ENCODE measurements at places on chromosomes 7 and 10. TPM values are rescaled to one million over a fixed set of nuclear protein-coding genes. Genes with fewer than 3 reads are reported as not detected.

DNA sequence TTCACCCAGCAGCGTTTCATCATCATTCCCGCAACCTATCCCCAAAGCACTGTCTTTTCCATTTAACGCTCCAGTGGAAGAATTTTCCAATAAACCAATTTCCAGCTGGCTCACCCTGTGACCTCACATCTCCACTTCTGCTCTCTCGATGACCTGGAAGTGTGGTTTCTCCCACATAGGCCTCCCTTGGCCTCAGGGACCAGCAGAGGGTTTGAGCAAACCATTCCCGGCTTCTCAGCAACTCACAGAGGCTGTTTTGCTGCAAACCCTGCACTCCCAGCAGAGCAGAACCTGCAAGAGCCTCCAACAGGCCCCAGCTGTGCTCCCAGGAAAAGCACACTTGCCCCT, 523.0 kb upstream of the FOXK1 start:
- H3K36me3 ChIP-seq, result no peaks in the 10 kb centered on the region
- no peak for DNase-seq
- peaks cover 31% of the 10 kb centered on the region for H3K4me1 ChIP-seq
- H3K27ac ChIP-seq, result peak overlapping the region; percentile 38

SPDYE2B gene
- total RNA-seq, result not detected

DNA sequence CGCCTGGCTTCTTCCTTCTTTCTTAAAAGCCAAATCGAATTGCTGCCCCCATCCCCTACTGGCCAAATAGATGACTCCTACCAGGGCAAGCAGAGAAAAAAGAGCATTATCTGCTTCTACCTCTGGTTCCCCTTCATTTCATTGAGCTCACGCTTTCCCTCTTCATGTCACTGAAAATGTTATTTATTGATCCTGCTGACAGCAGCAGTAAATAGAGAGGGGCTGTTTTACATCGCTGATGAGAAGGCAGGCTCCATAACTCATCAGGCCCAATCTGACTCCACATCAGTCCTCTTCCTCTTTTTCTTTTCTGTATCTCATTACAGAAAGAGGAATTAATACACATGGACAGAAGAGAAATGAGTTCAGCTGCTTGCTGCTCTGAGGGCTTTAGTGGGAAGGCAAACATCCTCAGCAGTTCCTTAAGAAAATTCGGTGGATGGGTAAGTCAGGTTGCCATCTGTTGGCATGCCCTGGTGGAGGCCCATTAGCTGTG, 904.1 kb downstream of the KCNMA1 start:
- H3K4me3 ChIP-seq, result no peak overlapping the region
- no peak for DNase-seq
- H3K36me3 ChIP-seq, result no peaks in the 10 kb centered on the region
- H3K4me1 ChIP-seq, result no peaks in the 10 kb centered on the region
- no peaks in the 10 kb centered on the region for H3K27me3 ChIP-seq

DNA sequence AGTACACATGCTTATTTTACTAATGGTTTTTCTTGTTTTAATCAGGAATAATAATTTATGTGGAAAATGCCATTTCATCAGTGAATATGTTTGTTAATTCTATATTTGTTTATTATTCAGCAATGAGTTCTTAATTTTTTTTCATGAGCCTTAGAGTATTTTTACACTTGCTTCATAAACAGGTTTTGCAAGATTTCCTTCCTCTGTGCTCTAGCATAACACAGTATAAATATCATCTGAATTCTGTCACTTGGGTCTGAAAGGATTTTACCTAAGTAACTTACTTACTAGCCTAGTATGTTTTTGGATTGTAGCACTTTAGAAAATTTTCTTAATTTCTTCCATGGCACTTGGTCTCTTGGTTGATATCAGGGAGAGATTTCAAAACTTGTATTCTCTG, 45.8 kb downstream of the GLCCI1 start:
- no peaks in the 10 kb centered on the region for H3K36me3 ChIP-seq
- H3K27me3 ChIP-seq, result no peaks in the 10 kb centered on the region
- H3K27ac ChIP-seq, result no peak overlapping the region
- no peak overlapping the region for H3K4me3 ChIP-seq

GRCh38 chr7:42226354-42226941, 10.6 kb downstream of the GLI3 start:
- H3K27ac ChIP-seq, result no peak overlapping the region
- H3K4me3 ChIP-seq, result no peak overlapping the region
- DNase-seq, result no peak

DNA sequence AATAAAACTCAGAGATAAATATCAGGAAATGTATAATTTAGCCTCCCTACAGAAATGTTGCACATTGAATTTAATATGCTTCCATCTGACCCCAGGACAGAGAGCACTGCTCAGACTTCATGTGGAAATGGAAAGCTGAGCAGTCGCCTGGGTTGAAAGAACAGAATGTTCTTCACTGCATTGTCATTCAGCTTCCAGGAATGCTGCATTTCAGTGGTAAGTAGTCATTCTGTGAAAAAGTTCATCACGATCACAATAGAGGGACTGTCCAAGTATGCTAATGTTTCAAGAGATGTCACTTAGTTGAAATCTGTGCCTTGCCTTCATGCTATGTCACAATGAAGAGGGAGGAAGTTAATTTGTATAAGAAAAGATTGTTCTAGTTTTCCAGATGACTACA, 147.3 kb downstream of the NRCAM start:
- H3K4me3 ChIP-seq, result no peak overlapping the region
- H3K36me3 ChIP-seq, result no peaks in the 10 kb centered on the region
- no peak for DNase-seq
- H3K4me1 ChIP-seq, result peaks cover 4% of the 10 kb centered on the region

DNA sequence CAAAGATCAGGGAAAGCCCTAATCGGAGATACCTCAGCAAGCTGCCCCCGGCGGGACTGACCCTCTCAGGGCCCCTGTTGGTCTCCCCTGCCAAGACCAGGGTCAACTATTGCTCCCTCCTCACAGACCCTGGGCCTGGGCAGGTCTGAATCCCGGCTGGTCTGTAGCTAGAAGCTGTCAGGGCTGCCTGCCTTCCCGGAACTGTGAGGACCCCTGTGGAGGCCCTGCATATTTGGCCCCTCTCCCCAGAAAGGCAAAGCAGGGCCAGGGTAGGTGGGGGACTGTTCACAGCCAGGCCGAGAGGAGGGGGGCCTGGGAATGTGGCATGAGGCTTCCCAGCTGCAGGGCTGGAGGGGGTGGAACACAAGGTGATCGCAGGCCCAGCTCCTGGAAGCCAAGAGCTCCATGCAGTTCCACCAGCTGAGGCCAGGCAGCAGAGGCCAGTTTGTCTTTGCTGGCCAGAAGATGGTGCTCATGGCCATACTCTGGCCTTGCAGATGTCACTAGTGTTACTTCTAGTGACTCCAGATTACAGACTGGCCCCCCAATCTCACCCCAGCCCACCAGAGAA, 24.1 kb downstream of the TBATA start:
- H3K4me3 ChIP-seq, result no peak overlapping the region
- no peaks in the 10 kb centered on the region for H3K4me1 ChIP-seq
- H3K27ac ChIP-seq, result no peak overlapping the region

DNA sequence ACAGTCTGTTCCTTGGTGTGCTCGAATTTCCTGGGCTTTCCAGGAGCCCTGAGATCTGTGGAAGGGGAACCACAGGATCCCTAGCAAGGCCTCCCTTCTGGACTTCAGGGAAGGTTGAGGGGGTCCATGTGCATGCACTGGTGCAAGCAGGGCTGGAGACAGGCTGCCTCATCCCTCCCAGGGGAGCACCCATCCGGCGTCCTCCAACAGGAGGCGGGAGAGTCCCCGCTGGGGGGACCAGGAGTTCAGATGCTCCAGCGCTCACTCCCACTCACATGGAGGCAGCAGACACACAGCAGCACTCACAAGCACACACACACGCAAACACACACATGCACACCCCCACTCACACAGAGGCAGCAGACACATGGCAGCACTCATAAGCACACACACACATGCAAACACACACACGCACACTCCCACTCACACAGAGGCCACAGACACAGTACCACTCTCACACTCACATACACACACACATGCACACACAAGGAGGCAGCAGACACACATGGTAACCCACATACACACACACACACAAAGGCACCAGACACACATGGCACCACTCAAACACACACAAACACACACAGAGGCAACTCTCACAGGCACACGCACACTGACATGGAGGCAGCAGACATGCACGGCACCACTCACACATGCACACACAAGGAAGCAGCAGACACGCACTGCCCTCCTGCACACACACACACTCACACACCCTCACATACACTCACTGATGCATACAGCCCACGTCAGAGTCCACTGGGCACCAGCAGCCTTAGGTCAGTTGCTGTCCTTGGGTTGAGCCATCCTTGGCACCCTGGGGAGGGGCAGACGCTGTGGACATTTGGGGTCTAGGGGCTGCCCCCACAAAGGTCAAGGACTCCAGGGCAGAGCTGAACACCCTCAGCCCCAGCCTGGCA, 247.0 kb upstream of the PPP2R2D start:
- DNase-seq, result no peak
- no peaks in the 10 kb centered on the region for H3K4me1 ChIP-seq
- no peak overlapping the region for H3K27ac ChIP-seq
- H3K36me3 ChIP-seq, result no peaks in the 10 kb centered on the region

SYT15B gene
- 8.3 TPM for total RNA-seq

PRR15 gene
- 2.3 TPM for total RNA-seq

DNA sequence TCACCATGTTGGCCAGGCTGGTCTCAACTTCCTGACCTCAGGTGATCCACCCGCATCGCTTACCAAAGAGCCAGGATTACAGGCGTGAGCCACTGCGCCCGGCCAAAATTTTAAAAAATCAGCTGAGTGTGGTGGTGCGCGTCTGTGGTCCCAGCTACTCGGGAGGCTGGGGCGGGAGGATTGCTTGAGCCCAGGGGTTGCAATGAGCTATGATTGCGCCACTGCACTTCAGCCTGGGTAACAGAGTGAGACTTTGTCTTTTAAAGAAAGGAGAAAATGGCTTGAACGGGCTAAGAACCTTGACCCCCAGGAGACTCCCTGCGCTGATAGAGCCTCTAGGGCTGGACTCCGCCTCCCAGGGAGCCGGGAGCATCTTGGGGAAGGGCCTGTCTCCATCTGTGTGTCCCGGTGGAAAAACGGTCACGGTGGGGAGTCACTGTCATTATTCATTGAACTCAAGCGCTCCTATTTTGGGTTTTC, 760 bp upstream of the KCTD7 start:
- peaks cover 18% of the 10 kb centered on the region for H3K4me1 ChIP-seq
- H3K27ac ChIP-seq, result peak overlapping the region; percentile 88
- peak overlapping the region; percentile 45 for H3K4me3 ChIP-seq
- no peaks in the 10 kb centered on the region for H3K27me3 ChIP-seq

NXPH1 gene
- not detected for total RNA-seq

DNA sequence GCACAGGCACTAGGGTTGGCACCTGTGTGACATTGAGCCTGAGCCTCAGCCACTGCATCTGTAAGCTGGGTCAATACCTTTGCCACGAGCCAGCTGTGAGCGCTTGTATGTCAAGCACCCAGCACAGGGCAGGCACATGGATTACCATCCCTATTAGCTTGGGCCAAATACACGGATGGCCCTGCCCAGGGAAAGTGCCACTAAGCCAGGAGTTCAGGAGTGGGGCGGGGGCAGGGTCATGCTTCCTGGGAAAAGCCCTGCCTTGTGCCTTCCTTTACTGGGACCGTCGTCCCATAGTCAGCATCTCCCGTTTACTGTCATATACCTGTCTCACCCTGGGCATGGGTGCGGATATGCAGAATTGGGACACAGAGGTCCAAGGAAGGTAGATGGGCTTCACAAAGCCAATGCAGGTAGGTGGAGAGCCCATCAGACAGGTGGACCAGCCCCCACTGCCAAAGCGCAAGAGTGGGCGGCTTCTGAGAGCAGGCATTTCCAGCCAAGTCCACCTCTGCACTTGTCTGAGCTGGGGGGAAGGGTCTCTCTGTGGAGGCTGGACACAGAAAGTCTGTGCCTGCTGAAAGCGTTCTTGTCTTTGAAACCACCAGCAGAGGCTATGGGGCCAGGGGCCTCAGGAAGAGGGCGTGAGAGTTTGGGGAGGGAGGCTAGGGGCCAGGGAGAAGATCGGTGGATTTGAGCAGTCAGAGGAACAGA, 72.6 kb downstream of the VWA2 start:
- H3K27me3 ChIP-seq, result no peaks in the 10 kb centered on the region
- peaks cover 2% of the 10 kb centered on the region for H3K36me3 ChIP-seq
- no peak overlapping the region for H3K4me3 ChIP-seq
- H3K4me1 ChIP-seq, result no peaks in the 10 kb centered on the region

- no peak for DNase-seq
- H3K36me3 ChIP-seq, result no peaks in the 10 kb centered on the region
- H3K27me3 ChIP-seq, result no peaks in the 10 kb centered on the region
- no peaks in the 10 kb centered on the region for H3K4me1 ChIP-seq
- no peak overlapping the region for H3K27ac ChIP-seq
These were observed 41.0 kb downstream of the SP8 start for GRCh38 chr7:20745702-20746101.

DNA sequence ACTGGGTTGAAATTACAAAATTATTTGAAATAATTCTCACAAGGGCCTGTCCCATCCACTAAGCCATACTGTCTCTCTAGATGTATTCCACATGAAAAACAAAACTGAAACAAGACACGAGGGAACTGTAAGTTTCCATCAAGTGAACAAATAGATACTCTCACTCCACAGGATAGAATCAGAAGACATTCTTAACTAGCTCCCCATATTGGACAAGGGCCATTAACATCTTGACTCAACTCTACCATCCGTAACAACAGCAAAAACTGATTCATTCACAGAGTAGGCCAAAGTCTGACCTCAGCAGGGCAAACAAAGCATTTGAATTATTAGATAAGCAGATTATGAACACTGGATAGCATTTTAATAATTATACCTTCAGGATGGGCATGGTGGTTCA, 29.1 kb downstream of the UBE2H start:
- no peak overlapping the region for H3K27ac ChIP-seq
- peaks cover 49% of the 10 kb centered on the region for H3K4me1 ChIP-seq
- H3K36me3 ChIP-seq, result peaks cover 1% of the 10 kb centered on the region
- H3K27me3 ChIP-seq, result no peaks in the 10 kb centered on the region

MMP21 gene
- total RNA-seq, result not detected

DNA sequence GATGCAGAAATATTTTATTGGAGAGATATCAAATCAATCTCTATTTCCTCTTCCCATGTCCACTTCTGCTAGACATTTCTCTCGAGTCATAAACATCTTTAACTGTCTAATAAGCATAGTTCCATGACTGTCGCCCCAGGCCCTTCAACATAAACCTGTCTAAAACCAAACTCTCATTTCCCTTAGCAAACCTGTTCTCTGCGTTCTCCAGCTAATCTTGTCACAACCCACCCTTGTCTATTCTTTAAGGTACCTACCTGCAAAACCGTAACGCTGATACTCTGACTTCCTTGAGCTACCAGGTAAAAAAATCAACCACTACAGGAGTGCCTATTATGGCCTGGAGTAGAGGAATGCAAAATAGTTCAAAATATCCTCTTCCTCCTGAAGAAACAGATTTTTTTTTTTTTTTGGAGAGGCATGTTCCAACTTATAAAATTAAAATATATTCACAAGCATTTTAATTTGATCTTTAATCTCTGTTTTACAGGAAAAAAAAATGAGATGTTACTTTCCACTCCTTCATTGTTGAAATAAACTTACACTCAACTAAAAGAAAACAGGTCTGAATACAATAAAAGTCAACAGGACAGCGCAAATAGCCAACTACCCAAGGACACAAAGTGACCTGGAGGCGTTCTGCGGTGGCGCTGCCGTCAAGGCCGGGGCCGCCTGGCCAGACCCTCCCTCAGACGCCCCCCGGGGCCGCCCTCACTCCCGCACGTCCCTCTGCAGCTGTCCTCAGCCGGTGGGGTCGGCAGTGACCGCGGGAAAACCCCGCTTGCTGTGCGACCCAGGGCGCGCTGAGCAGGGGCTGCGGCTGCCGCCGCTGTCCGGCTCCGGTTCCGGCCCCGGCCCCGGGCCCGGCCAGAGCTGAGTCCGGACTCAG, 765 bp downstream of the SLC25A40 start:
- no peak for DNase-seq
- H3K36me3 ChIP-seq, result no peaks in the 10 kb centered on the region
- H3K27me3 ChIP-seq, result no peaks in the 10 kb centered on the region
- H3K27ac ChIP-seq, result peak overlapping the region; percentile 98
- peaks cover 27% of the 10 kb centered on the region for H3K4me1 ChIP-seq
- peak overlapping the region; percentile 84 for H3K4me3 ChIP-seq

Data from body of pancreas (tissue), 4 donors.